ENCODE measurements at places on chromosomes 4 and X.

DNA sequence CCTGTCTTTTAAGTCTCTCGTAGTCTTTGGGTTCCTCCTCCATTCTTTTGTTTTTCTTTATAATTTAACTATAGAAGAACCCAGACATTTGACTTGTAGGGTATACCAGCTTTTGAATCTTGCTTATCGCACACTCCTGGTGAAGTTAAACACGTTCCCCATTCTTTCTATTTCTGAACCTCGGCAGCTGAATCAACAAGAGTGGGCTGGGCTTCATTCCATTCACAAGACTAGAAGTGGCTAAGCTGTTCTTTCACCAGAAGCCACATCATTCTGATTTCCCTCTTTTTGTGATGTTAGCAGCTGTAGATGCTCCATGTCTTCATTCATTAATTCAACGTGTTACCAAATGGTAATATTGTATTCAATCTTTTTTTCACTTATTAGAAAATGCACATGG lies 167.9 kb downstream of the CORIN start:
- DNase-seq = no peak

- no peak for DNase-seq
These were observed 43.8 kb downstream of the GLRA2 start for GRCh38 chrX:14573161-14573560.

- peak; percentile 33 for DNase-seq
These were observed 95.4 kb upstream of the BANK1 start for GRCh38 chr4:101695176-101695575.

GRCh38 chr4:8472689-8473197 lies 32.2 kb downstream of the TRMT44 start:
- peak; percentile 45 for DNase-seq

GRCh38 chrX:39903343-39903742 lies 194.4 kb downstream of the BCOR start:
- DNase-seq = peak; percentile 55

DNA sequence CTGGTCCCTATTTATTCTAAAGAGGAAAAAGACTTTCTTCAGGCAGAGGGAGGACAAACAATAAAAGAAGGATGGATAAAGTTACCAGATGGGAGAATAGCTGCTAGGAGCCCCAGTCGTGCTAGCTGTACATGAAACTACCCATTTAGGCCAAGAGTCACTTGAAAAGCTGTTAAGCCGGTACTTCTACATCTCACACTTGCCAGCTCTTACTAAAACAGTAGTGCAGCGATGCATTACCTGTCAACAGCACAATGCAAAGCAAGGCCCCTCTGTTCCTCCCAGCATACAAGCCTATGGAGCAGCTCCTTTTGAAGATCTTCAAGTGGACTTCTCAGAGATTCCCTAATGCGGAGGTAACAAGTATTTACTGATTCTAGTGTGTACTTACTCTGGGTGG lies 1138.8 kb downstream of the ARAP2 start:
- no peak for DNase-seq

GRCh38 chr4:94551643-94552564 lies 100.2 kb downstream of the PDLIM5 start:
- peak; percentile 50 for DNase-seq

DNA sequence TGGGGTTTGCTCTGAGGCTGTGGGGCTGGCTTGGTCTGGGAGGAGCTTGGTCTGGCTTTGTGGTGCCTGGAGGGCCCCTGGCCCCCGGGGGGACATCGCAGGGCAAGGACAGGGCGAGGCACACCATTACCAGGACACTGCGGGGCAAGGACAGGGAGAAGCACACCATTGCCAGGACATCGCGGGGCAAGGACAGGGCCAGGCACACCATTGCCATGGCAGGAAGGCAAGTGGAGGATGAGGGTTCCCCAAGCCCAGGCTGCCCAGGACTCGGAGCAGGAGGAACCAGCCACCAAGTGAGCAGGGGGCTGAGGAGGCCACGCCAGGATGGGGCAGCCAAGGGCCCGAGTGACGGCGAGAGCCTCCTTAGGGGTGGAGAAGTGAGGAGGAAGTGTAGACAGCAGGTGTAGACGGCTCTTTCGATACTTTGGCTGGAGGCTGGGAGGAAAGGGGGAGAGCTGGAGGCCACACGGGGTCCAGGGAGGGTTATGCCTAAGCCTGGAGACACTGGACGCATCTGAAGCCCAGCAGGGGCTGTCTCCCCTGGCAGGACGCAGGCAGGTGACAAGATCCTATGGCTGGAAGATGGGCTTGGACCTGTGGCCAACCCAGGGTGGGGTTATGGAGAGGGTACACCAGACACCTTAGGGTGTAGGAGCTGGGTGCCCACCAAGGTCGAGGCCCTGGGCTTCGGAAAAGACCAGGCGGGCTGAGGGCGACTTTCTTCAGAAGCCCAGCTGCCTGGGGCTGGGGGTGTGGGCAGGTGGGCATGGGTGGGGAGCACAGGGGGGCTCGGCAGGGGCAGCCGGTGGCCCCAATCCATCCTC lies 7.3 kb downstream of the NKX1-1 start:
- no peak for DNase-seq

GRCh38 chrX:138856881-138857604 lies 145.5 kb upstream of the FGF13 start:
- DNase-seq = peak; percentile 71

- DNase-seq = no peak
These were observed 214.4 kb downstream of the DCHS2 start for GRCh38 chr4:154277172-154277571.

DNA sequence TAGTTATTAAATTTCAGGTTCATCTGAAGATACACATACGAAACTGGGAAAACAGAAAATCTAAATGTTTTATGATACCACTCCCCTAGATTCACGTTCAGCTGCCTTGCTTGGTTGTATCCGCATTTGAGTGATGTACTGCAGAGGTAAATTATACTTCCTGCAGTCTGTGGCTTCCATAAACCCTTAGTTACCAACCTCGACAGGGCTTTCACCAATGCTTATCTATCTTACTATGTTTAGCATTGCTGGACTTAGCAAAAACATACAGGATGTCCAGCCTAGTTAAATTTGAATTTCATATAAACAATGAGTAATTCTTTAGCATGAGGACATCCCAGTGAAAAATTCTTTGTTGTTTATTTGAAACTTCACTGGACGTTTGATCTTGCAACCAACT lies 108.8 kb downstream of the TMA16 start:
- DNase-seq = no peak

DNA sequence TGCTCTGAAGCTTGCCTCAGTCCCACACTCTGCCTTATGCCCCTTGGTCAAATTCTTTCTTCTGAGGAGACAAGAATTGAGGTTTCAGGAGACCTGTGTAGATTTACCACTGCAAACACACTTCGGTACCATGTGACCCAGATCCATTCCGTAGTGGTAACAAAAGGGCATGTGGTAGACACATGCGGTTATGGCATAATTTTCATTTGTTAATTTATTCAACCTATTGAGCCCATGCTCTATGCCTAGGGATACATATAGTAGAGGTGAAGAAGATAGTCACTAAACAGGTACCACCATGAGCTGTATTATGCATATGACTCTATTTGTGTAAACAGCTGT lies 190.9 kb downstream of the NDST4 start:
- DNase-seq = no peak

- no peak for DNase-seq
These were observed 105.6 kb upstream of the AMOT start for GRCh38 chrX:112946227-112946626.

All from renal cortical epithelial cell (primary cell).